ENCODE measurements at places on chromosomes 4 and X. TPM values are rescaled to one million over a fixed set of nuclear protein-coding genes. Genes with fewer than 3 reads are reported as not detected.
A peak's percentile ranks its signal among the peaks of the same experiment; 100 is the strongest.

- DNase-seq: no peak
Observed at GRCh38 chr4:1518997-1519700, 112.9 kb upstream of the NKX1-1 start.

RBM47 gene
- total RNA-seq: 53.3 TPM

DNA sequence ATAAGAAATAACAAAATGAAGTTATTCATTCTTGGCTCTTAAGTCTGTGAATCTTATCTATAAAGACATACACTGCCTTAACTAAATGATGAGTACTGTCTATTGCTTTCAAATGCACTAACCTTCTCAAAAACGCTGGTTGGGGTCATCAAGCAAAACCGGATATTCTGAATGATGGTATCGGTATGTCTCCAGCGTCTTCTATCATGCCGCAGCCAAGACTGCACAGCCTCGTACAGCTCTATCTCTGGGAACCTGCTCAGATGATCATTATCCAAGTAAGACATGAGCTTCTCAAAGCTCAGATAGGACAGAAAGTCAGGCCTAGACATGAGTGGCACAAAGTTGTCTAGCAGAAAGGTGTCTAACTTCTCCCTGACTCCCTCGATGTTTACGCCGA lies 21.1 kb downstream of the KLHL15 start:
- DNase-seq: no peak

- no peak for DNase-seq
Observed at GRCh38 chr4:55326629-55327028, 19.4 kb upstream of the SRD5A3 start.

RTL3 gene
- total RNA-seq: not detected

DNA sequence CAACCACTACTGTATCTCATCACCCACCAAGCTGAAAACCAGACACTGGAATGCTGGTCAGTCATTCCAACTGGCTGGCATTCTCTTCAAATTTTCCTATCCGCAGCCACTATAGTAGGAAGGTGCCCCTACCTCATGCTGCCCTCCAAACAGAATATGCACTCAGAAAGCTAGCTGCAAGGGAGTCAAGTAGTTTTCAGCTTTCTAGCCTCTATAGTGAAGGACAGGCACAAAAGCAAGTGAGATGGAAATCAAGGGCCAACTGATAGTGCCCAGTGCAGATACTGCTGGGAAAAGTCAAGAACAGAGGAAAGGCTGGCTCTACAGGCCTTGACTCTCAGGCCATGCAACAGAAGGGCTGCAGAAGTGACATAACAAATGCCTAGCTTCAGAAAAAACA lies 47.2 kb downstream of the BCOR start:
- peak; percentile 3 for DNase-seq

GRCh38 chrX:46554942-46555341 lies 9.7 kb upstream of the ZNF674 start:
- no peak for DNase-seq

DNA sequence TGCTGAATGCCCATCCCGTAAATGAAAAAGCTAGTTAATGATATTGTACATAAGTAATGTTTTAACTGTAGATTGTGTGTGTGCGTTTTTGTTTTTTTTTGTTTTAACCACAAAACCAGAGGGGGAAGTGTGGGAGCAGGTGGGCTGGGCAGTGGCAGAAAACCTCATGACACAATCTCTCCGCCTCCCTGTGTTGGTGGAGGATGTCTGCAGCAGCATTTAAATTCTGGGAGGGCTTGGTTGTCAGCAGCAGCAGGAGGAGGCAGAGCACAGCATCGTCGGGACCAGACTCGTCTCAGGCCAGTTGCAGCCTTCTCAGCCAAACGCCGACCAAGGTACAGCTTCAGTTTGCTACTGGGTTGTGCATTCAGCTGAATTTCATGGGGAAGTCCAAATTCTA lies at the start of gene SPP1:
TSS of gene SPP1 (plus strand) at position 249 of the 400 bp plus-strand sequence. CDS start 1,182 bp downstream, outside the sequence.
- DNase-seq: no peak
